ENCODE measurements at places on chromosomes 7 and 10.

- no peak for DNase-seq
These were observed 203.1 kb downstream of the TFEC start for GRCh38 chr7:115827305-115828045.

- no peak for DNase-seq
These were observed 1.7 kb downstream of the ADAP1 start for GRCh38 chr7:952548-953441.

DNA sequence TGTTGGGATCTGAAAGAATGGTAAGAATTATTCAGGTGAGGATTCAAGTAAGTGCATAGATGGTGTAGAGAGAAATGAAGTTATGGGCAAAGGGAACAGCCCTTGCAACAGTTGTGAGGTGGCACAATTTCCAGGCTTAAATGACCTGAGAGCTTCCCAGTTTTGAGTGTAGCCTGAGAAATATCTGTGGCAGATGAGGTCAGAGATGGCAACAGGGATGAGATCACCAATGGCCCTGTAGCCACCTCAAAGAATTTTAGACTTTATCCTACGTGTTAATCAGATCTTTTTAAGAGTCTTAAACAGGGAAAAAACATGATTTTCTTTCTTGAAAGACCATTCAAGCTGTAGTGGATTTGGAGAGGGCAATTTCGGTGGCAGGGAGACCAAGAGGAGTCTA is 1.9 kb upstream of the NRF1 start:
- no peak for DNase-seq

- no peak for DNase-seq
These were observed 63.0 kb downstream of the TAX1BP1 start for GRCh38 chr7:27802999-27803398.

GRCh38 chr7:77917500-77918262 is 119.1 kb downstream of the PHTF2 start:
- no peak for DNase-seq

DNA sequence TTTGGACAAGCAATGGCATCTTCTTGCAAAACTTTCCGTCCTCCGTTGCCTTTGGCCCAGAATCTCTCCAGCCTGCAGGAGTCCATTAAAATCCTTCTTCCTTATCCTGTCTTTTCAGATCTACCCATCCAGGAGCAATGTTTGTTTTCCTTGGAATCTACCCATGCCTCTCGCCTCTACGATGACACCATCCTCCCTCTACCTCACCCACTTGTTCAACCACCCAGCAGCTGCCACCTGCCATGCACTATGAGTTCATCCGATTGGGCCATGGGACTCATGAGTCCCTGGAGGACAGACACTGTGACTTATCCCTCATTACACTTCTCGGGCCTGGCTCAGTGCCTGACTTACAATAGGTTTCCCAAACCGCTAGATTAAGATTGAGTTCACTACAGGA is 26.8 kb upstream of the MGMT start:
- no peak for DNase-seq

DNA sequence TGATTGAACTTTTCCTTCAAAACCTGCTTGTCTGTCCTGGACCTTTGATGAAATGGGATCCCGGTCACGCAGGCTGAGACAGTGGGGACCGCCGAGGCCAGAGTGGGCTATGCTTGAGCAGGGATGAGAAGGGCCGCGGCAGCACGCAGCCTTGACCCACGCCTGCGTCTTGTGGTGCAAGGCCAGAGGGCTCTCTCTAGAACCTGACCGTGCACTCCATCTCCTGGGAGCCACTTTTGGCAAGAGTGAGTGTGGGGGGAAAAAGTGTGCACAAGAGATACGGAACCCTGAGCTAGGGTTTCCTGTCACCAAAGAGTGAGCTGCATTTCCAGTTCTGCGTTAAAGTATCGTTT is 42.4 kb downstream of the WIPI2 start:
- no peak for DNase-seq

DNA sequence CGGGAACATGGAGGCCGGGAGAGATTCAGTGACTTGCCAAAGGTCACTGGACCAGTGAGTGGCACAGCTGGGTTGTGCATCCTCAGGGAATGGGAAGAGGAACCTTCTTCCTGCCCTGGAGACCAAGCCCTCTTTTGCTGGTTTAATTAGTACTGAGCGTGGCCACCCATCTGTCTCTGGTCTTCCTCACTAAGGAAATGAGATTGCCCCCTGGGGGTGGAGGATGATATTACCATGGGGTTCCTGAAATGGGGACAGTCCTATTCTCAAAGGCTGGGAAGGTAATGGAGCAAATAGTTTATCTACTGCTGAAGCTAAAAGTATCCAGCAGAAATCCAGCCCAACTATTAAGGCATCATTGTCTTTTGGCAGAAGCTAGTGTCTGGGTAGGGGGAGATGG is 98.6 kb upstream of the FGFR2 start:
- no peak for DNase-seq

DNA sequence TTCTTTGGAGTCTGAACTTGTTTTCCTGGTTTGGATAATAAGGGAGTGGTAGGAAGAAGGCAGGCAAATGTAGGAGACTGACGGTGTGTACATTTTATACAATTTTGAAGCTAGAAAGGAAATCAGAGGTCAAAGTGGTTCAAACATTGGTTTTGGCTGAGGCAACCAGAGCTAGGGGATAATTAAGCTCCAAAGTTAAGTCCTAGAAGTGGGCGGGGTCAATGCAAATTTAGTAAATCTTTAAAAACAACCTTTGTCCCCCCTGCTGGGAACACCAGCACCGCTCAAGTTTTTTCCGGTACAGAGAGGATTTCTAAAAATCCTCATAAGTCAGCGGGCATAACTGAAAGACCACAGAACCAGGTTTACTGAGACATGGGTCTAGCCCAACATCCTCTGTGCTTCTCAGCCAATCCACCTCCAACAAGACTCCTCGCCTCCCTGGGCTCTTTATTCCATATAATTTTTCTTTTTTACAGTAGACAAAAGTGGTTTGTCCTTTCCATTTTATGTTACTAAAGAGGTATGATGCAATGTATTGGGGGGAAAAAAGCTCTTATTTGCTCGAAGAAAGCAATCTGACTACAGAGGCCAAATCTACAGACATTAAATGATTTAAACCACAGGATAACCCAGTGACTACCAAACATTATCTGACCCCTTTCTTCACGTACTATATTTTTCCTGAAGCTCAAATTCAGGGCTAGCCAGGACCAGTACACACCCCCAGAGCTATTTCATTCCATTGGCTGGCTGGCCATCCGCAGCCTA is 1.6 kb downstream of the GLUD1 start:
- DNase-seq = no peak
